ENCODE measurements at places on chromosomes 6 and 20.
A peak's percentile ranks its signal among the peaks of the same experiment; 100 is the strongest.

- DNase-seq, result no peak
Observed at GRCh38 chr20:58001381-58001780, 227.1 kb downstream of the ANKRD60 start.

DNA sequence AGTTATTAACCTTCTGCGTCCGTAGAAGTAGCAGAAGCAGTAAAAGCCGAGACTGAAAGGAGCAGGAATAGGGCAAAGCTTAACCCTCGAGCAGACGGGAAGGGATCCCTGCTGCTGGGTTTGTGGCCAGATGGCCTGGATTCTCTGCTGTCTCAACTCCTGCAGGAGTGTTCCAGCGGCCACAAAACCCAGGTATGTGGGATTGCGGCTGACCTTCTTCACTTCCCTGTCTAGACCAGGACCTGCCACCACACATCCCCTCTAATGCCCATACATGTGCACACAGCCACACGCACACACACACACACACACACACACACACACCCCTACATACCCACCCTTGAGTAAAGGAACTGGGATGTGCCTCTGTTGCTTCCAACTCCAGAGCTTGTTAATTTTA, 33.1 kb upstream of the TNFRSF21 start:
- DNase-seq, result no peak

DNA sequence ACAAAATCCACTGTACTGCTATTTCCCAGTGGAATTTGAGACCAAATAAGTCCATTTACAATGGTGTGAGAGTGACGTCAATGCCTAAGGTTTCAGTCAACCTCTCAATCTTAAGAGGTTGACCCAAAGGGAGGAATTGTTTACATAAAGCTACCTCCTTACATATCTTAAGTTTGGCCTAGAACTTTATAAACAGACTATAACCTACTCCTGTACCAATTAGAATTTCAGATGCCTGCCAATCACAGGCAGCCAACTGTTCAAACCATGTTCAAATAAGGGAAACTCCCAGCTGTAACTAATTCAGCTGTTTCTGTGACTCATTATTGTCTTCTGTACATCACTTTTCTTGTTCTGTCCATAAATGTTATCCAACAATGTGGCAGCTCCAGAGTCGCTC, 14.5 kb downstream of the LGSN start:
- no peak for DNase-seq

DNA sequence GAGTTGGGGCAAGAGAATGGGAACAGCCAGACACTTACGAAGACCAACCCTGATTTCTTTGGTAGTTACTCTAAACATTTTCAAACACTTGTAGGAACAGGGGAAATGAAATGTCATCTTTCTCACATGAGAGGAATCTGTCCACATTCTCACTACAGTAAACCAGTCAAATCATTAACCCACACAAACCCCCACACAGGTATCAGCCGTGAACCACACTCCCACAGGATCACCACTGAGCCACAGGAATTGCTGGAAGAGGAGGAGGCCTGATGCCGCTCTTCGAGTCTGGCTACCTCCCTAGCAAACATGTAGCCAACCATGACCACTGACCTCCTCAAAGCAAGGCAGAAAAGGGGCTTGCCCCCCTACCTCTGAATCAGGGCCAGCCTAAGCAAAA, 6.9 kb upstream of the RSPO3 start:
- DNase-seq, result no peak

GRCh38 chr6:134674562-134674961, 275.3 kb downstream of the ALDH8A1 start:
- DNase-seq, result no peak

GRCh38 chr20:49901588-49901987, 13.7 kb downstream of the SPATA2 start:
- no peak for DNase-seq

DNA sequence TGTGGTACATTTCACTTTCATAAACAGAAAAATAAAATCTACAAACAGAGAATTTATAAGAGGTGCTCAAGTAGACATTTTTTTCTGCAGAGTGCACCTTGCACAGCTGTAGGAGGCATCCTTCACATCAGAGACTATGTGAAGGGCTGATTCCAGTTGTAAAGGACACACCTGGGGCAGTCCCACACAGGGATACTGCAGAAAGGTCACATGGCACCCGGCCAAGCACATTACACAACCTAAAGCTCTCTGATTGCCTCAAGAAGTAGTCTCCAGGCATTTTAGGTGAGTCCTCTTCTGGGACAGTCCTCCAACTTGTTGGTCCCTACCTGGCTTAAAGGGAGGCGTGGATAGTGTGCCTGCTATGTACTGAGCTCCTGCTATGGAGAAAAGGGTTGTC, 502.9 kb upstream of the NOX3 start:
- no peak for DNase-seq

- peak; percentile 62 for DNase-seq
Observed at GRCh38 chr6:167565884-167566599, 241.2 kb downstream of the TTLL2 start.

DNA sequence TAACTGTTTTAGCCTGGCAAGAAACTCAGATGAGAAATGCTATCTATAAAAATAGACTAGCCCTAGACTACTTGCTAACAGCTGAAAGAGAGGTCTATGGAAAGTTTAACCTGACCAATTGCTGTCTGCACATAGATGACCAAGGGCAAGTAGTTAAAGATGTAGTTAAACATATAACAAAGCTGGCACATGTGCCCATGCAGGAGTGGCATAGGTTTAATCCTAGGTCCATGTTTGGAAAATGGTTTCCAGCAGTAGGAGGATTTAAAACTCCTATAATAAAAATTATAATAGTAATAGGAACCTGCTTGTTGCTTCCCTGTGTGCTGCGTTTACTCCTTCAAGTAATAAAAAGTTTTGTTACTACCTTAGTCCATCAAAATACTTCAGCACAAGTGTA, 51.2 kb upstream of the ADGRF4 start:
- DNase-seq, result no peak

DNA sequence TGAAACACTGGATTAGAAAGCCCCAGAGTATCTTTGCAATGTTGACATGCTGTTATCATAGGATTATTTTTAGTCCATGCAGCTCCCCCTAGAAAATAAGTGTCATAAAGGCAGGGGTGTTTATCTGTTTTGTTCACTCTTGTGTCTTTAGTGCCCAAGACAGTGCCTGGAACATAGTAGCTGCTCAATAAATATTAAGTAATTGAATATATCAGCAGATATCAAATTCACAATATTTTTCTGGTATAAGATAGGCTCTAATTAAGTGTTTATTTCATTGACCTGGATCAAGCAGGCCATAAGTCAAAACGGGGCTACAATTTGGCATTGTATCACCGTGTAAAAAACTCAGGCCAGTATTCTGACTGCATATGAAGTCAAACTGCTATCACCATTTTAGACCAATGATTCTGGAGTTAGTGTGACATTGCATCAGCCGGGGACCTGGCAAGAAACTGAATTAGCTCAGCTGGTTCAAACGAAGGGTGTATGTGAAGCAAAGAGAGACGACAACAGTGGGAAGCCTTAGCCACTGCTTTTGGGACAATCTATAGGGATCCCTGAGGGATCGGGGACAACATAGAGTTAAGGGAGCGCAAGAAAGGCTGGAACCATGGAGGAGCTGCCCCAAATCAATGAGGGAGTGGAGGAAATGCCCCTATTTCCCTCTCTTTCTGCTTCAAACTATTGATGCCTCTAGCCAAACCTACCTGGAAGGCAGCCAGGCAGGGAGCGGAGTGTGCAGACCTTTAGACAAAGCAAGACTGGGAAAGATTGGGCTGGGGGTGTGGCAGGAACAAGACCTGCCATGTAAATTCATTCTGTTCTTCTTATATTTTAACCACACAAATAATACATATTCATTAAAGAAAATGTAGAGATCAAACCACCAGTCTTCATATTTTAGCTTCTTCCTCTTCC, 112.2 kb downstream of the PLEKHG1 start:
- DNase-seq, result no peak
